ENCODE measurements at places on chromosomes 4 and X. TPM values are rescaled to one million over a fixed set of nuclear protein-coding genes. Genes with fewer than 3 reads are reported as not detected.

The SLC9B2 gene
- total RNA-seq: 8.3 TPM

The SORBS2 gene
- total RNA-seq: 0.02 TPM

The TCEAL7 gene
- total RNA-seq: not detected

The GPR173 gene
- total RNA-seq: 0.01 TPM

The NWD2 gene
- total RNA-seq: not detected

The APLN gene
- 0.88 TPM for total RNA-seq

The ADH4 gene
- not detected for total RNA-seq

The NIPAL1 gene
- 0.94 TPM for total RNA-seq

The GAGE12J gene
- total RNA-seq: not detected

The BMX gene
- total RNA-seq: not detected

The PLP2 gene
- total RNA-seq: 328 TPM

The USP17L17 gene
- total RNA-seq: not detected

The DDIT4L gene
- total RNA-seq: 0.69 TPM

The UGT2B17 gene
- total RNA-seq: not detected

The CT45A5 gene
- total RNA-seq: 0.19 TPM

The CMC4 gene
- total RNA-seq: 14.3 TPM

The SOX3 gene
- not detected for total RNA-seq

The PHF8 gene
- total RNA-seq: 14.7 TPM

The STPG2 gene
- total RNA-seq: not detected

The NAA15 gene
- total RNA-seq: 32.1 TPM

The CENPVL3 gene
- 0.14 TPM for total RNA-seq

The KCTD8 gene
- not detected for total RNA-seq
